ENCODE measurements at places on chromosomes 13 and 19. TPM values are rescaled to one million over a fixed set of nuclear protein-coding genes. Genes with fewer than 3 reads are reported as not detected.

PLVAP gene
- polyA plus RNA-seq: not detected

ZNF578 gene
- polyA plus RNA-seq: 0.47 TPM

DNAAF3 gene
- polyA plus RNA-seq: 0.38 TPM

CGB7 gene
- not detected for polyA plus RNA-seq

ZNF560 gene
- 0.61 TPM for polyA plus RNA-seq

CD177 gene
- polyA plus RNA-seq: not detected

ZBTB32 gene
- not detected for polyA plus RNA-seq

CLDND2 gene
- polyA plus RNA-seq: not detected

TJP3 gene
- 0.15 TPM for polyA plus RNA-seq

APOE gene
- 9.8 TPM for polyA plus RNA-seq

IRGC gene
- polyA plus RNA-seq: 0.51 TPM

NXNL1 gene
- polyA plus RNA-seq: not detected

FAM216B gene
- not detected for polyA plus RNA-seq

FXYD7 gene
- 35.7 TPM for polyA plus RNA-seq

PLIN4 gene
- not detected for polyA plus RNA-seq

COX6B1 gene
- 1,013 TPM for polyA plus RNA-seq

RNF17 gene
- polyA plus RNA-seq: not detected

KASH5 gene
- polyA plus RNA-seq: not detected

HAUS8 gene
- polyA plus RNA-seq: 3.6 TPM

CYP2S1 gene
- not detected for polyA plus RNA-seq

ZIC5 gene
- polyA plus RNA-seq: 0.98 TPM

DLL3 gene
- polyA plus RNA-seq: 34.4 TPM

UHRF1 gene
- 1.8 TPM for polyA plus RNA-seq

BEST2 gene
- polyA plus RNA-seq: not detected

CILP2 gene
- 0.84 TPM for polyA plus RNA-seq

MAMSTR gene
- 0.36 TPM for polyA plus RNA-seq

PSMD8 gene
- polyA plus RNA-seq: 334 TPM

KEAP1 gene
- 39.0 TPM for polyA plus RNA-seq

SIGLEC10 gene
- polyA plus RNA-seq: not detected

CYSLTR2 gene
- polyA plus RNA-seq: 0.26 TPM

TTC9B gene
- 111 TPM for polyA plus RNA-seq

LGI4 gene
- 0.63 TPM for polyA plus RNA-seq

PCDH9 gene
- polyA plus RNA-seq: 3.5 TPM

Data from neural cell (in vitro differentiated cells).